ENCODE measurements at places on chromosomes 6 and 20.

GRCh38 chr20:36199345-36200257 is 36.7 kb upstream of the AAR2 start:
- DNase-seq: peak; percentile 83

- DNase-seq: no peak
Observed at GRCh38 chr6:42276034-42276890, 58.6 kb upstream of the MRPS10 start.

DNA sequence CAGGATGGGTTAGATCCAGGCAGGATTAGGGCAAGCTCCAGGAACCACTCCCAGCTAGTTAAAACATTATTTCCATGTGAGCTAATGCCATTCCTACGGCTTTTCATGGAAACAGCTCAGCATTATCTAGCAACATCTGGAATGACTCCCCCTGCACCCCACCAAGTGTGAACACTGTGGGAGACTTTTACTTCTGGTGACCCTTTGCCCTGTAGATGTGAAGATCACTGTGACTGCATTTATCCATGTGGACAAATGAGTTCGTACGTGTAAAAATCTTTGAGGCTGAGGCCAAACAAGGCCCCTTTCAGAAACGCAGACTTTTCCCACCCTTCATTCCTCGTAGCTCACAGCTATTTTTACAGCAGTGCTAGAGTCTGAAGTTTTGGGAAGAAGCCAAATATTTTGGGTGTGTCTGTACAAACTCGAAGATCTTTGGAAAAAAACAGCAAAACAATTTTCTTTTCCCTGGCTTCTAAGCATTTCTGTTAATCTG is 221.8 kb upstream of the SOX4 start:
- no peak for DNase-seq

DNA sequence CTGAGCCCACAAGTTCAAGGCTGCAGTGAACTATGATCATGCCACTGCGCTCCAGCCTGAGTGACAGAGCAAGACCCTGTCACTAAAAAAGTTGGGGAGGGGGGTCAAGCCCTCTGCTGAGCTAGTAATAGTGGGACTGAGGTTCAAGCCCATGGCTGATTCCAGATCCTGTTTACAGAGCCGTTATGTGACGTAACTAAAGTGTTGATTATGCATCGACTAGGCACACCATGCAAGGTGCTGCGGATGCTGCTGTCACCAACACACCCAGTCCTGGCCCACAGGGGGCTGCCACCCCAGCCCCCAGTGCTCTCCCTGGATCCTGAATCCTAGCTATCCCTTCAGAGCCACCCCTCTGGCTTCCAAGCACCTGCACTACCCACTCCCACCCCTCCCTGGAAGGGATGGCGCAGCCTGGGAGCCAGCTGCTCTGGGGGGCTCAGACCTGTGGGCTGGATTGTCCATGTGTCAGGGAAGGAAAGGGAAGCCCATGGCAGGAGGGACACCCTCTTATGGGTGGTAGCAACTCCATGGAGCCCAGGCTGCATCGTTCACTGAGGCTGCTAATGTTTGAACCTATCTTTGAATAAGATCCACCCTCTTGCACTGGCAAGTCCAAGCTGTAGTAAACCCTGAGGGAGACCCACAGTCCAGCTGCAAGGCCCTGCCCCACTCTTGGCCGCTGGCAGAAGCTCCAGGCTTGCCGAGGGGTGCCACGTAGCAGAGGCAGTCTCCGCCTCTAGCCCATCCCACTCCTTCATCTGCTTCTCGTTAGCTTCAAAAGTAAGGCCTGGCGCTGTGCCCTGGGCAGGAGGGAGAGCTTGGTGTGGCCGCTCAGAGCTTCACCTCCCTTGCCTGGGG is 95.0 kb downstream of the SNX5 start:
- no peak for DNase-seq

GRCh38 chr6:156791320-156791850 is 14.2 kb downstream of the ARID1B start:
- DNase-seq: peak; percentile 41
